Left renal pelvis (tissue), 4 donors: ENCODE measurements at places on chromosomes 12 and 14. TPM values are rescaled to one million over a fixed set of nuclear protein-coding genes. Genes with fewer than 3 reads are reported as not detected.

CAPZA3 gene
- 0.16 TPM for polyA plus RNA-seq

SYT1 gene
- 22.7 TPM for polyA plus RNA-seq

IQSEC3 gene
- 10.5 TPM for polyA plus RNA-seq

WIF1 gene
- 5.5 TPM for polyA plus RNA-seq

RDH16 gene
- polyA plus RNA-seq: 0.53 TPM

PARP11 gene
- 15.3 TPM for polyA plus RNA-seq
